ENCODE measurements at places on chromosomes 1 and 21. TPM values are rescaled to one million over a fixed set of nuclear protein-coding genes. Genes with fewer than 3 reads are reported as not detected.

The RBM11 gene
- total RNA-seq = not detected

DNA sequence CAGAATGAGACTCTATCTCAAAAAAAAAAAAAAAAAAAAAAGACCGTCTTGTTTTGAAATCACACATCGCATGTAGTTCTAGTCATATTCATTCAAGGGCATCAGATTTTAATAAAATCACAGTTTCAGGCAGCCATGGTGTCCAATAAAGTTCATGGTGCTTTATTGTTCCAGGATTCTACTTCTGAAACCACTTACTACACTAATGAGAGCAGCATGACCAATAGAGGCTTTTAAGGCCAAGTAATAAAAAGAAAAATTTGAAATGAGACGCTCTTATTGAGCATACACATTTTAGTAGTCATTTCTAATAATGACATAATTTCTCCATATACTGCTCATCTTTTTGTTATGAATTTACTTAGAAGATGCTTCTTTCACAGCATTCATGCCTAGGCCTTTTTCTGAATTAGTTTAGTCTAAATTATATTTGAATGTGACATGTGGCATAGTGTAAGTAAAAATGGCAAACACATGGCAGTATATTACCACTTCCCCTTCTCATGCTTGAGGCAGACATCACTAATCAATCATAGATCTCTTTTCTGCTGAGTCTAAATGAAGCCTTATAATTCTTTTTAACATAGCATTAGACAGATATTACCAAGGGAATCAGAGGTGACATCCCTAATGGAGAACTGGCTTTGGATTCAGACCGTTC lies 18.5 kb downstream of the NTMT2 start:
- no peak for DNase-seq

- DNase-seq = peak; percentile 42
These were observed at the start of gene CLDN14 for GRCh38 chr21:36479415-36480402. Gene CLDN14, minus strand, starts transcription at chr21:36480122. Its CDS starts 18,427 bp downstream, at chr21:36461695.

DNA sequence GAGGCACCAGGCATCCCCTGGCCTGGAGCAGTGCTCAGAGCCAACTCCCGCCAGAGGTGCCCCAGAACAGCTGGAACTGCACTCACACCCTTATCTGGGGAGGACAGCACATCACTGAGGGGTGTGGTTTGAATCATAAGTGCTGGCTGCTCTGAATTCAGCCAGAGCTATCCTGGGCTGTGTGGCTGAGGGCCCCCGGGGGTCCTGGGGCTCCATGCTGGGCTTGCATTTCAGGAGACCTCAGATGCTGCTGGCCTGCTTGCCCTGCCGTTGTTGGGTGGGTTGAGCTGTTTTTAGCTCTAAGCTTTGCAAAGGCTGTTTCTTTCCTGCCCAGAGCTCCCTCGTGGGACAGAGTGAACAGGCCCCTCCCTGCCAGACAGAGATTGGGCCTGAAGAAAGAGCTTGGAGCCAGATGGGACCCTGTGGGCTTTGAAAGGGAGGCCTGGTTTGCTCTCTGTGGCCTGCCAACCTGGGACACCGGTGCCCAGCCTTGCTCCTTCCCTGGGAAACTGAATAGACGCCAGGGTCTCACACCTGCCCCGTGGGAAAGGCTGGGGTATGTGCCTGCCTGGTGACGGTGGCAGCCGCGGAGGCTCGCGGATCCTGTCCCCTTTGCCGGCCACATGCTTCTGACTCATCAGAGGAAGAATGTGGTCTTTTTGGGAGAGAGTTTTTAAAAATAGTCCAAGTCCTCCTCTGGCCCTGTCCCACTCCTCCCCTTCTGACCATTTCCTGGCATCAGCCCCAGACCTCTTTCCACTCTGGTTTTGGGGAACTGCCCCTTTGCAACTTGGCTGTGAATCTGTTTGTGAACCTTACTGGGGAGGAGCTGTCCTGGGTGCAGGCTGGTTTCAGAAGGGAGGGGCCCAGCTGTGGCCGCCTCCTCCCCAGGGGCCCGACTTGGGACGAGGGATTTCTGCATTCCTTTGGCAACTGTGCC lies 30.0 kb downstream of the ARHGEF10L start:
- peak; percentile 89 for DNase-seq

DNA sequence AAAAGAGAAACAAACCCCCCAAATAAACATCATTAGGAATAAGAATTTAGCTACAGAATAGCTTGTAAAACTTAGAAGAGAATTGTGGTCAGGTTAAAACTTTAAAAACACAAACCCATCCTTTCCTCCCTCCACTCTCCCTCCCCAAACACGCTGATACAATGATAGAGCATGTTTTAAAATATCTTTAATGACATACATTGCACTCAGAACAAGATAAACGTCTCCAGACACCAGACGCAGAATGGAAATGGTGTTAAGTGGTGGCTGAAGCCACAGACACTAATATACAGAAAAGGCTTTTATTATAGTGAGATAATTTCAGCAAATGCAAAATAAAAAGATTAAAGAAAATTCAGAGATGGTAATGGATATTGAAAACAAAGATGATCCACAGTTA lies 58.9 kb upstream of the SAMD13 start:
- no peak for DNase-seq

DNA sequence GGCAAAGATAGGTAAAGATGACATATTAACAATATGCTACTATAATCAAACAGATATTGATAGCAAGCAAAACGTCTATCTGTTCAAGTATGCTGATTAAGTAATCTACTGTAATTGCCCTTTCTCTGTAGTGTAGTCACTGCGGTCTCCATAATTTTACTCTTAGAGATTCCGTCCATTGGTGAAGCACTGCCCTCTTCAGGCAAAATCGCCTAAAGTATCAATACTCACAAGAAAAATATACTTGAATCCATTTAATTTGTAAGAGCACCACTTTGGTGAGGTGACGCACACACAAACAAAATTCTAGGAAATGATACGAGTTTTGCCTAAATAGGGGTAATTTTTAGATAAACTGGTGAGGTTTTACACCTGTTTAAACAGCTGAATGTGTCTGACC lies 434.6 kb upstream of the CHRM3 start:
- peak; percentile 53 for DNase-seq

DNA sequence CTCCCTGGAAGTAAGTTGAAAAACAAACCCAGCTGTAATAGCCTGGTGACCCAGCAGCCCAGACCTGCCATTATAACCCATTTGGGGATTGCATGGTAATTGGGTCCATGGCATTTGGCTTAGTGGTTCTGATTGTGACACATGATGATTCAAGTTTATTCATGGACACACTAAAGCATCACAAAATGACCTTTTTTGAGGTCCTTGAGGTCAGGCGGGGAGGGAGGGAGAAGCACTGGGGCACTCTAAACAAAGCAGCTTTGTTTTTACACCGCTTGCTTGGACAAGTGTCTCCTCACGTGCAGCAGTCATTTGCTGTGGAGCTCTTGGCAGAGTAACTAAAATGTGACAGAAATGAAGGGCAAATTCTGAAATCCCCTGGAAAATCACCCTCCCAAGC lies 241.0 kb upstream of the SGIP1 start:
- DNase-seq = no peak

The ETNK2 gene
- total RNA-seq = 1.1 TPM

The TLCD4 gene
- 0.32 TPM for total RNA-seq

DNA sequence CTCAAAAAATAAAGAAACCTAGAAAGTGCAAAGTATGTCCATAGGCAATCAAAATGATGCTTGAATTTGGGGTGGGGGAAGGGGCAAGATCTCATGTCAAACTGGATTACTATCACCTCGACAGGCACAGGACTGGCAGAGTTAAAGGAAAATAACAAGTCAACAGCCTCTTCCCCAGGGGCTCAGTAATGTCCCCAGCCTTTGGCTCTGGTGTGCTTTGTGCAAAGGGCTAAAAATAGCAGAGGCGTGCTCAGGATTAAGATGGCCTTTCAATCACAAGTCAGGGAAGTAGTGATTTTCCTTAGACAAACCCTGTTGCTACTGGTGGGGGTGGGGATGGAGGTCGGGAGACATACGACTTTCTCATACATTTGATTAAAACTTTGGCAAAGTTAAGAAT lies 63.5 kb upstream of the OLIG2 start:
- no peak for DNase-seq

Measured in LHCN-M2 (cell line).